Stimulated activated CD4-positive, alpha-beta T cell treated with anti-CD3 and anti-CD28 coated beads, Interleukin-1b, Interleukin-23, amount 100 ng/mL, for 1 hour (primary cell): ENCODE measurements at places on chromosomes 1 and 21.

- no peak for DNase-seq
Observed at GRCh38 chr1:154879038-154879421, 8.9 kb upstream of the KCNN3 start.

- no peak for DNase-seq
Observed at GRCh38 chr1:176745945-176746344, 283.0 kb downstream of the PAPPA2 start.

DNA sequence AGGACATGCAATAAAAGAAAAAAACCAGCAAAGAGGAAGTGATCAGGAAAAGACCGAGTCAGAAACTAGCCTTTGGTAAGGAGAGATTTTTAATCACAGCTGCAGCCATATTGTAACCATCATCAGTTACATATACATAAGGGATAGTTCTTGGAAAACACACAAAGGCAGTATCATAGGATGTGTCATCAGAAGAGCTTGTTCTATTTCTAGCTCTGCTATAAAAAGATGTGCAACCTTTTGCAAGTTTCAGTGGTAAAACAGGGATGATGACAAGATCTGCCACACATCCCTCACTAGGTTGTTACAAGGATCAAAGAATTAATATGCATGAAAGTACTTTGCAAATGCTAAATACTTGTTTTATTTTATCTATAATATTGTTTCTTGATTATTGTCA lies 342.0 kb downstream of the VAV3 start:
- no peak for DNase-seq

- no peak for DNase-seq
Observed at GRCh38 chr1:207217778-207218511, 103.5 kb upstream of the CD55 start.

DNA sequence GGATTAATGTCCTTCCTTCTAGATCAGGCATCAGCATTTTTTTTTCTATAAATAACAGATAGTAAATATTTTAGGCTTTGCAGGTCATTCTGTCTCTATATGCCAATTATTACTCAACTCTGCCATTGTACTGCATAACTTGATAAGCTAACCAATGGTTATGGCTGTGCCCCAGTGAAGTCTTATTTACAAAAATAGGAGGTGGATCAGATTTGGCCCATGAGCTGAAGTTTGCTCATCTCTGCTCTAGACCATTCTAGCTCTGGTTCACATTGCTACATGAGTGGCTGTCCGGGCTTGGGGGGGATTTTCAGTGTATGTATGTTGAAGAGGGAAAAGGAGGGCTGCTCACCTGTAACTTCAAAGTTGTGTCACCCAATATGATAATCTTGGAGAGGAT lies 10.1 kb downstream of the RAB7B start:
- no peak for DNase-seq

DNA sequence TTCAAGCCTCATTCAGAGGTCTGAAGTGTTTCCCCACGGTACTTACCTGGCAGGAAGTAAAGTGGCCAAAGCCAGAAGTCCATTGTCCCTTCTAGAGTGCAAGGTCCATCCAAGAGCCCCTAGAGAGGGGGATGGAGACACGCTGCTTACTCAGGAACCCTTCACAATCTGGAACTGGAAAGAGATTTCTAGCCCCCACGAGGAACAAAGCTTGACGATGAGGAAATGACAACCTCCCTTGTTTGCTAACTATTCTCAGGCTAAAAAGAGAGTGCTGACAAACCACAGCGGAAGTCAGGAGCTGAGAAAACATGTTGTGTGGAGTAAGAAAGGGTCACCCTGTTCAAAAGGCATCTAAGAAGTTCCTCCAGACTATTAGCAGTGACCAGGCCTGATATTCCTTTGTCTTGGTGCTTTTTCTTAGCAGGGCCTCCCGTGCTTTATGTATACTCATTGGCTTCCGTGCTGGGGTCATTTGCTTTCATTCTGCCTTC lies at the start of gene FCMR:
Gene FCMR (minus strand): TSS at position 170 of the 494 bp plus-strand sequence. CDS start 87 bp downstream, at position 83.
- no peak for DNase-seq

DNA sequence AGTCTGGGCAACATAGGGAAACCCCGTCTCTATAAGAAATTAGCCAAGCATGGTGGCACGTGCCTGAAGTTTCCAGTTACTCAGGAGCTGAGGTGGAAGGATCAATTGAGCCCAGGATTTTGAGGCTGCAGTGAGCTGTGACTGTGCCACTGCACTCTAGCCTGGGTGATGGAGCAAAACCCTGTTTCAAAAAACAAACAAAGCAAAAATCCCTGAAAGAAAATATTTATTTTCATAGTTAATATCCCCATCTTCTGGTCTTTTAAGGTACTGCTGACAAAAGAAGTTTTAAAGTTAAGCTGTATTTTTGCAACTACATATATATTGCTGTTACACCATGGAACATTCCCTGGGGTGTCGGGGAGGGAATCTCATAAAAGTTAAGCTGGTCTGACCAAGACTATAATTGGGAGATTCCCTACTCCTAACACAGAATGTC lies 26.0 kb downstream of the VAMP4 start:
- no peak for DNase-seq

GRCh38 chr21:25967181-25967900 lies 203.2 kb downstream of the APP start:
- no peak for DNase-seq

- no peak for DNase-seq
Observed at GRCh38 chr1:209710847-209711246, 6.2 kb downstream of the HSD11B1 start.

DNA sequence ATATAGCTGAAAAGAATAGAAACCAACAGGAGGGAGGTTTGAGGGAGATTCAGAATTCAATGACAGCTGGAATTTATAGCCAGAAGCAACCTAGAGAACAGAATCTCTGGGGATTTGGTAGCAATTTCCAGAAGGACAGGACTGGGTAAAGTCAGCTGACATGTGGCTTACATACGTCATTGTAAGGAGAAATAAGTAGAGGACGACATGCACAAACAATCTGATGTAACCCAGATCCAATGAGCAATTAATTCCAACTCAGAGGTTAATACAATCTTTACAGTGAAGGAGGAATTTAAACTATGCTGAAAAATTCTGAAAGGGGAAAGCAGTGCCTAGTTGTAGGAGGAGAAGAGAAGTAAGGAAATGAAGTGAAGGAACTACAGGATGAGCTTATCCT lies 383.9 kb downstream of the PTBP2 start:
- no peak for DNase-seq

GRCh38 chr1:119012383-119012782 lies 24.2 kb upstream of the TBX15 start:
- no peak for DNase-seq

DNA sequence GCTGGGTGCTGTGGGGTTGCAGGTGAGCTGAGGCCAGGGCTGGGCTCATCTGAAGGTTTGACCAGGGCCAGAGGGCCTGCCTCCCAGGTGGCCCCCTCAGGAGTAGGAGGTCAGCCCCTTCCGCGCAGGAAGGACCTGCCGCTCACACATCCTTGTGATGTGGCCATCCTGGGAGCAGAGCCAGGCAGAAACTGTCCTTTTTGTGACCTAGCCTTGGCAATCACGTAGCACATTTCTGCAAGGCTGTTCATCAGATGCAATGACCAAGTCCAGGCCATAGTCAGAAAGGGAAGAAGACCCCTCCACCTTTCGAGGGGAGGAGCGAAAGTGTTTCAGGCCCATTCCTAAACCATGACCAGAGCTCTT lies 55.5 kb upstream of the TRAPPC10 start:
- DNase-seq: no peak

DNA sequence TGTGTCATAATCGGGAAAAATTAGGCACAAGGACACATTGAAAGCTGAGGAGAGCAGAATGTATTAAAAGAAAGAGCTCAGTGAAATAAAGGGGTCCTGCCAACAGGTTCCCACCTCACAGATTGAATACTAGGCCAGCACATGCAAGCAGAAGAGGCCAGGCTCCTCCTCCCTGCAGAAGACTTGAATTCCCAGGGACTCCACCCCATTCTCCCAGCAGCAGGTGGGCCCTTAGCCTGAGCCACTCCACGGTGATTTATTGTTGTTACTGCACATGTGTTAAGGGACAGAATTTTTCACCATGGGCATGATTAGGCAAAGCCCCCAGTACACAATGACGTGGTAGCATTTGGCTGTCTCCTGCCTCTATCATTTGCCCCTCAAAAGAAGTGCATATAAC lies 1844.7 kb downstream of the NCAM2 start:
- DNase-seq: no peak

DNA sequence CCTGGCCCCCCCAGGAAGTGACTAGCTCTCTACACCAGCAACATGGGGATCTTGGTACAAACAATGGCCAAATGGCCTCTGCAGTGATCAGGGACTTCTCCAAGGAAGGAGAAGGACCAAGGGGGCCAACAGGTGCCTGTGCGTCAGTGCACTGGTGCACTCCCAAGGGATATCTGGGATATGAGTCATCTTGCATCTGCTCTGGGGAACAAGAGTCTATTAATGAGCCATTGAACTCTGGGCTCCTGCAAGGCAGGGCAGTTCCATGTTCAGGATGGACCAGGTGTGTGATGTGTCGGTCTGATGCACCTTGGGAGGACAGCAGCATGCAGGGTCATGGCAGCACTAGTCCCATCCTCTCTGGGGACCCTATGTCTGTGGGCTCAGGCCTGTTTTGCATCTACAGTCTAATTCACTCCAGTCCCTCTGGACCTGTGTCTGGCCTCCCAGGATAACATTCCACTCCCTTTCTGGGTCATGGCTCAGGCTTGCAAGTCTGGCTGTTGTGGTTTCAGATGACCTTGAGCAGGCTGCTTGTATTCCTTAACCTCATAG lies 125.3 kb downstream of the TRABD2B start:
- no peak for DNase-seq

DNA sequence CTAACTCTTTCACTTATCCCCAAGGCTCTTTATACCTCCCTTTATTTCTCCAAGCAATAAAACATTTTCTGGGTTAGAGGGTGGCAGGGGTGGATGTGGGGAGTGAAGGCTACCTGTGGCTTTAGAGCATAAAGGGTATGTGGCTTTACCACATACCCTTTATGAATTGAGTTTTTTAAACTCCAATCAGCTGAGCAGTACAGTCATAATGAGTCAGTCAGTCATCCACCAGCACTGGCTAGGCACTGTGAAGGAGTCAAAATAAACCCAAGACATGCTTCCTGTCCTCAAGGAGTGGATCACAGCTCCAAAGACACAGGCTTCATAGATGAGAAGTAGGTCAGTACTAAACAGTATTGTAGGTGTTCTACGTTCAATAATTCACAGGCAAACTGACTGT lies 2.6 kb upstream of the TDRD10 start:
- no peak for DNase-seq

DNA sequence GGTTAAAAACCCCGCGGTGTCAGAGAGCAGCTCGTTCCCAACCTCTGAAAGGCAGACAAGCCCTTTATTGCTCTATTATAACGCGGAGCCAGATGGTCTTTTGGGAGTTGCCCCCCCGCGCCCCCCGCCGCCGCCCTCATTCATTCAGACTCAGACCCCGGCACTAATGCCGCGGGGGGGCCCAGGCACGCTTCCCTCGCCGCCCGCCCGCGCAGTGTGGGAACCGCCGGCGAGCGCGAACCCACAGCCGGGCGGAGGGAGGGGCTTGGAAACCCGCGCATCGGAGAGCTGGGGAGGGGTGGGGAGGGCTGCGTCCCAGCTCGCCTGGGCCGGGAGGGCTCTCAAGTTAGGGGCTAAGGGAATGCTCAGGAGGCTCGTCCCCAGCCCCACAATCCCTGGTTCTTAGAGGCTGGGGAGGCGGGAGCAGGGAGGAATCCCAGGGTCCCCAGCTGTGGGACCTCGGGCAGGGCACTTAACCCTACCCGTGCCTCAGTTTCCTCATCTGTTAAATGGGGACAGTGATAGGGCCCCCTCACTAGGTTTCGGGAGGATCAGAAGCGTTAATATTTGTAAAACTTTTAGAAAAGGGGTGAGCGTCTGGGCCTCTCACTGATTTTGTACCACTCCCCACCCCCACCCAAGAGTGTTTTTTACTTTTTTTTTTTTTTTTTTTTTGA lies 10.9 kb upstream of the HES5 start:
- DNase-seq: no peak

GRCh38 chr21:21969211-21969610 lies 971.0 kb downstream of the NCAM2 start:
- no peak for DNase-seq

- no peak for DNase-seq
Observed at GRCh38 chr1:209491897-209492296, 91.6 kb upstream of the CAMK1G start.
